Effector memory CD4-positive, alpha-beta T cell (primary cell): ENCODE measurements at places on chromosomes 7 and 10.

- DNase-seq = no peak
Observed at GRCh38 chr10:129912986-129913695, 50.9 kb downstream of the EBF3 start.

DNA sequence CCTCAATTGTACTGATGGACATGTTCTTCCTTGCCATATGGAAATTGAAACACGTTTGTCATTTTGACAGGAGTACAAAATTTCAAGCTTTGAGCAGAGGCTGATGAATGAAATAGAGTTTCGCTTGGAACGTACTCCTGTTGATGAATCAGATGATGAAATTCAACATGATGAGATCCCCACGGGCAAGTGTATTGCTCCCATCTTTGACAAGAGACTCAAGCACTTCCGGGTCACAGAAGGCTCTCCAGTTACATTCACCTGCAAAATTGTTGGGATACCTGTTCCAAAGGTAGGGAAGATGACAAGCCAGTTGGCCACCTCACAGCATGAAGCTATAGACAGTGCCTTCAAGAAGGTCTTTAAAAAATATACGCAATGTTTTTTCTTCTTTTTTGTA is 43.1 kb downstream of the ATOH7 start:
- no peak for DNase-seq

GRCh38 chr10:79123547-79123963 is 54.8 kb downstream of the ZMIZ1 start:
- DNase-seq = no peak

DNA sequence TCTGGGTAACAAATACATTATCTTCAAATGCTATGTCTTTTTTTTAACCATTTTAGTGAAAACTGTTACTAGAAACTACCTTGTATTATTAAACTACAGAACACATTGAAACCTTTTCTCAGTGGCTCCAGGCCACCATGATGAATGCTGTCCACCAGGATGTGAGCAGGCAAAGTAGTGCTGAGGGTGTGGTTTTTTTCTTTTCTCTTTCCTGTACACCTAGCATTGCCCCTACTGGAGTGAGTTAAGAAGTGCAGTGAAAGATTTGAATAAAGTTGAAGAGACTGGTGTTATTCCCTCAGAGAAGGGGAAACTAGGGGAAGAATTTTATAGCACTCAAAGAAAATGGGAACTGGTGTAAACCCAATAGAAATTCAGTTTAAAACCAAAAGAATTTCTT is 120.0 kb upstream of the SAMD8 start:
- DNase-seq = no peak

- peak; percentile 77 for DNase-seq
Observed at GRCh38 chr10:62779487-62780248, 24.9 kb upstream of the ADO start.

DNA sequence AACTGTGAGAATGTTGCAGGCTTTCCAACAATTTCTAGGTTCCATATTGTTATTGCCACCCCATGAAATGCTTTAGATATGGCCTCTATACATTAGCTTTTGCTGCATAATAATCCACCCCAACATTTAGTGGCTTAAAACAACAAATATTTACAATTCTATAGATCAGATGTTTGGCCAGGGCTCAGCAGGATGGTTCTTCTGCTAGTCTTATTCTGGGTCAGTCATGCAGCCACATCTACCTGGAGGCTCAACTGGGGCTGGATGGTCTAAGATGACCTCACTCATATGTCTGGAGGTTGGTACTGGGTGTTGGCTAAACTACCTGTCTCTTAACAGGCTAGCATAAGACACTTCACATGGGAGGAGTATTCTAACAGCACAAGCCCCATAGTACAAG is 607.3 kb downstream of the LRMDA start:
- DNase-seq = no peak

DNA sequence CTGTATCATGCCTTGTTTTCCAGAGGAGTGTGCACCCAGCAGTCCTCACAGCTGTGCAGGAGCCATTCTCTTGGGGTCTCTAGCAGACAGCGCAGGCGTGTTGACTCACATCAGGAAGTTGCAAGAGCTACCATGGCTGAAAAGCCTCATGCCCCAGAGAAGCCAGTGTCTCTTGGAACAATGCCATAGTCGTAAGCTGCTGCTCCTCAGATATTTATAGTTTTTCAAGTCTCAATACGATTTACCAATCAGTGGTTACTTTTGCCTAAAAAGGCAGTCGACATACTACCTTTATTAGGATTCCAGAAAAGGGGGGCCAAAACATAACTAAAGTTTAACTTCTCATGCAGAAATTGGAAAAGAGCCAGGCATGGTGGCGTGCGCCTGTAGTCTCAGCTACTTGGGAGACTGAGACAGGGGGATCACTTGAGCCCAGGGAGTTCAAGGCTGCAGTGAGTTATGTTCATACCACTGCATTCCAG is 407.7 kb downstream of the PARD3 start:
- no peak for DNase-seq

DNA sequence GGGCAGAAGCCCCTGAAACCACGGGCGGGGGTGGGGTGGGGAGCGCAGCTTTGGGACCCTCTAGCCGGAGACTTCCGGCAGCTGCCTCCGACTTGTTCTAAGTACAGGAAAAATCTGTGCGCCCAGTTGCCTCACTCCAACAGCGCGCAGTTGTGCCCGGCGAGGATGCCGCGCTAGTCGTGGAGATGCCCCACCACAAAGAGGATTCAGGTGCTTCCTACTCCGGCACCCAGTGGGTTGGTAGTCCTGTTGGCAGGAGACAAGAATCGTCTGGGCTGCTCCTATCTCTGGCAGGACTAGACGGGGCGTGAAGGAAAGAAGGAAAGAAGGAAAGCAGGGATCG is 465 bp upstream of the NPY start:
- DNase-seq = no peak

DNA sequence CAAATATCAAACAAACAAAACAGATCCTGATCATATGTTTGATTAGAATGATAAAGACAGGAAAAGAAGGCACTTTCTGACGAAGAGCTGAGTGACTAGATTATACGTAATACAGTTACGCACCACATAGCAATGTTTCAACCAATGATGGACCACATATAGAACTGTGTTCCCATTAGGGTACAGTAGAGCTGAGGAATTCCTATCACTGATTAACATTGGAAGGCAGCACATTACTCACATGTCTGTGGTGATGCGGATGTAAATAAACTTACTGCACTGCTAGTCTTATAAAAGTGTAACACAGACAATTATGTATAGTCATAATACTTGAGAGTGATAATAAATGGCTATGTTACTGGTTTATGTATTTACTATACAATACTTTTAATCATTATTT is 98.3 kb downstream of the PTN start:
- DNase-seq = no peak

DNA sequence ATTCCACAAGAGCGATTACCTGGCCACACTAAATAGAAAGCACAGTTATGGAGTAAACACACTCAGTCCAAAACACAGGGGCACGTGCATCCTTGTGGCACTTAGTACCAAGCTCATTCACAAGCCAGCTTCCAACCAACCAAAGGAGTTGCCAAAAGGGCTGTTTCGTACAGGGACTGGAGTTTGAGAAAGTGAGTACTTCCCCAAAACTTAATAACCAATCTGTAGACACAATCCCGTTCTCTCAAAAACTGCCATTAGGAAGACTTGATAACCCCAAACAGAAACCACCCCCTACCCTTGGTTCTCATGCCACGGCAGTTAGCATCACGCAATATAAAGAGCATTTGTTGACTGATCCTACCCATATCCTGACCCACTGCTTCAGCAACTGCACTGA is 166.2 kb upstream of the ASAH2 start:
- DNase-seq = no peak

- no peak for DNase-seq
Observed at GRCh38 chr7:78264105-78264504, 465.5 kb downstream of the PHTF2 start.

DNA sequence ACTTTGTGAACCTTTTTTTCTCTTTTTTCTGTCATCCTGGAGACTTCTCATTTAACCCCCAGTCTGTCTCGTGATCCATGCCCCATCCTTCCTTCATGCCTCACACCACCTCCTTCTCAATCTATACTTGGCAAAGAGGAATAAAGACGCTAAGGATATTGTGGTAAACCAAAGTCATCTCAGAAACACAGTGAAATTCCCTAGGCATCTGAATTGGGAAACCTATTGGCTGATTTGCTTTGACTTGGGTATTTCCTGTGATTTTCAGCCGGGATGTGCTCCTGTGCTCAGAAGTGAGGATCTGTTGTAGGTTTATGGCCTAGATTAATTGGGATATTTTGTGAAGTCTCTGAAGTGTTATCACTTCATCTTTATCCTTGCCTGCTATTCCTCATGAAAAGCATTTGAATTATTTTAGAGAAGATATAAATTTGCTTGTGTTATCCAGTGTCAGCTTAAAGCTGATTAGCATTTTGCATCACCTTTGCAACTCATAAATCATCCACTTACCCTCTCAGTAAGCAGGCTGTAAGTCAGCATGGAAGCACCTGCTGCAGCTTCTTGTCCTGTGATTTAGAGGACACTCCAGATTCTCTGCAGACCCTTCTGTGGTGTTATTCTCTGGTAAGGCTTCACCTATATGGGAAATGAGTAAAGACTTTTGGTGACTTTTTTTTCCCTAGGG is 138.0 kb downstream of the AUTS2 start:
- no peak for DNase-seq

GRCh38 chr10:96587264-96588059 is 650 bp upstream of the TM9SF3 start:
- no peak for DNase-seq

GRCh38 chr10:31000071-31000782 is 31.4 kb downstream of the ZNF438 start:
- DNase-seq = no peak

DNA sequence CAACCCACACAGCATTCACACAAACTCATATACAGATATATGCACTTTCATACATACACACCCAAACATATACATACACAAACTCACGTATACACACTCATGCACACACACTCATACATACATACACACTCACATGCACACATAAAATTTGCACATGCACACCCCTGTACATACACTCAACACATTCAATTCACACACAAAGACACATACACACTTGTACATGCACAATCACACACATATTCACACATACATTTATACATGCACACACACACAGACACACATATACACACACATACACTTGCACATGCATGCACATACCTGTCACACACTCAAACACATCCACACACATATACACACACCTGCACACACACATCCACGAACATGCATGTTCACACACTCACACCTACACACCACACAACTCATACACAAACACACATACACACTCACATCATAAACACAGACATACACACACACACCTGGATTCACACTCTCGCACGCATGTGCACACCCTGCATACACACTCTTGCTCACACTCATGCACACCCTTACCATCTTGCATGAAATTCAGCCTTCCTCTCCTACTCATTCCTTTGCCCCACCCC is 451.2 kb downstream of the GRID1 start:
- DNase-seq = no peak

DNA sequence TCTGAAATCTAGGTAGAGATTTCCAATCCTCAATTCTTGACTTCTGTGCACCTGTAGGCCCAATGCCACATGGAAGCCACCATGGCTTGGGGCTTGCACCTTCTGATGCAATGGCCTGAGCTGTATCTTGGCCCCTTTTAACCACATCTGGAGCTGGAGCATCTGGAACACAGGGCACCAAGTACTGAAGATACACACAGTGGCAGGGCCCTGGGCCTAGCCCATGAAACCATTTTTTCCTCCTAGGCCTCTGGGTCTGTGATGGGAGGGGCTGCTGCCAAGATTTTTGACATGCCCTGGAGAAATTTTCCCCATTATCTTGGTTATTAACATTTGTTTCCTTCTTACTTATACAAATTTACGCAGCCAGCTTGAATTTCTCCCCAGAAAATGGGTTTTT is 39.1 kb downstream of the GCC1 start:
- no peak for DNase-seq

- no peak for DNase-seq
Observed at GRCh38 chr7:44067064-44067951, 1.9 kb upstream of the PGAM2 start.

DNA sequence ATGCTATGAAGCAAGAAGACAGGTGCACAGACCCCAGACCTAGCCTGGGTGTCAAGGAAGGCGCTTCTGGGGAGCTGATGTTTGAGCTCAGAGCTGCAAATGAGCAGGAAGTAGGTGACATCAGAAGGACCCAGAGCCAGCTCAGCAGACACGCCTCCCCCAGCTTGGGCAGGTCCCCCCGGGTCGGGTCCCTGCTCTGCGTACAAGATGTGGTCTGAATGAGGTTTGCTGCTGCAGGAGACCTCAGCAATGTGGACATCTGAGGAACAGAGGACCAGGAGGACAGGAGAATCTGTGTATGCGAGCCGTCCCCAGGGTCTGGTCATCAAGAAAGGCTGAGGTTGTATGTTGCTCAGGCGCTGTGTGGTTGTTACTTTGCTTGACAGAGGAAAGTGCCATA is 51.8 kb downstream of the TACC2 start:
- no peak for DNase-seq

DNA sequence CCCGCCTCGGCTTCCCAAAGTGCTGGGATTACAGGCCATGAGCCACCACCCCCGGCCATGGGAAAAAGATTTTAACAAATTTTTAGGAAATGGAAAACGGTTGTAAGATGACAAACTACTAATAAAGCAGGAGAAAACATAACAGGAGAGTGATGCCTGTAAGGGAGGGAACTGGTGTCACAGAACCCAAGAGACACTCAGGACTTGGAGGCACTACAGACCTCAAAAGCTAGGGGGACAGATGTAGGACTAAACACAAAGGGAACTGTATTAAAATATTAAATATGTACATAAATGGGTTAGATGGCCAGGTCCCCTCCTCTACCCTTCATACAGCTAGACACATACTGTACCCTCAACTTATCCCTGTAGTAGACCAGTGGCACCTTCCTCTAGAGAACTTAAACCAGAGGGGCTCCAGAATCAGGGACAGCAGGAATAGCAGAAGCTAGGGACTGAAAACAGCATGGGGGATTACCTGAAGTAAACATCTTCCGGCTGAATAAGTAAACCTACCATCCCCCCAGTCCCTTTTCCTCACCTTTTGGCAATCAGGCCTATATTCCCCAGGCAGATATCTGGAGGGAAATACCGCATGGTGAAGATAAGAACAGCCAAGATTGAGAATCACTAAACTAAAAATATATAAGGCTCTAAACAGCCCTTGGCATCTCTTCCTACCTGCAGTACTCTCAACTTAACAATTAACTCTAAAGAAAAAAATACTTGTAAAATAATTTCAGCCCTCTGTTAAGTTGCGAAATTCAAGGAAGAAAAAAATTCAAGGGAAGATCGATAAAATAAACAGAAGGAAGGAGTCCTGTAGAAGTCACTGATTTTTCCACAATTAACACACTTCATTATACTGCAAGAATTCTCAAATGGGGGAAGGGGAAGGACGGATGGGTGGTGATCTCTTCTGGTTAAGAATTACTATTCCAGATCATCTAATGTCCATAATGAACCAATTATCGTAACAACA is 15.5 kb downstream of the TM9SF3 start:
- DNase-seq = no peak

- no peak for DNase-seq
Observed at GRCh38 chr7:149367418-149368180, 93.3 kb downstream of the ZNF777 start.

DNA sequence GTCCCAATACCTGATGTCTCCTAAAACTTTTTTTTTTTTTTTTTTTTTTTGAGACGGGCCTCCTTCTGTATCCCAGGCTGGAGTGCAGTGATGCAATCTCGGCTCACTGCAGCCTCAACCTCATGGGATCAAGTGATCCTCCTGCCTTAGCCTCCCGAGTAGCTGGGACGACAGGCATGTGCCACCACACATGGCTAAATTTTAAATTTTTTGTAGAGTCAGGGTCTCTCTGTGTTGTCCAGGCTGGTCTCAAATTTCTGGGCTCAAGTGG is 28.4 kb downstream of the GTF2IRD1 start:
- DNase-seq = no peak

GRCh38 chr7:119694506-119694905 is 578.5 kb upstream of the KCND2 start:
- DNase-seq = no peak
